ENCODE measurements at places on chromosomes 1 and 21.

- DNase-seq = no peak
Observed at GRCh38 chr1:2882966-2883696, 81.6 kb upstream of the TTC34 start.

- DNase-seq = no peak
Observed at GRCh38 chr1:245952383-245953026, 554.6 kb downstream of the SMYD3 start.

GRCh38 chr1:111598544-111598943 is 21.0 kb upstream of the RAP1A start:
- DNase-seq = no peak

DNA sequence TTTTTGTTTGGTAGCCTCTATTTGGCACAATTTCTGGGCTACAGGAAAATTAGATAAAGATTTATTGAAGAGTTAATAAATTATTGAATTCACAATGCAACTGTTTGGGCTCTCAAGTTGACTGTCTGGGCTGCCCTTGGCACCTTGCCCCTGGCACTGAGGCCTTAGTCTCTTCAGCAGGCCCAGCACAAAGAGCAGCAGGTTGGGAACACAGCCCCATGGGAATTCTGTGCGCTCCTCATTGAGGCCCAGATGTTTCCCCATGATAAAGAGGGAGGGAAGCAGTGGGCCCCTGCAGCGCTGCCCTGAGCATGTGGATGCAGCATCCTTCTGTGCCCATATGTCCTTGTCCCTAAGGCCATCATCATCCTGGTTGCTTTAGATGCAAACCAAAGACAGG is 2.9 kb downstream of the CRNN start:
- DNase-seq = no peak
